ENCODE measurements at places on chromosomes 11 and 22.

GRCh38 chr11:72132646-72133045 lies 2.9 kb upstream of the FOLR3 start:
- DNase-seq = no peak

DNA sequence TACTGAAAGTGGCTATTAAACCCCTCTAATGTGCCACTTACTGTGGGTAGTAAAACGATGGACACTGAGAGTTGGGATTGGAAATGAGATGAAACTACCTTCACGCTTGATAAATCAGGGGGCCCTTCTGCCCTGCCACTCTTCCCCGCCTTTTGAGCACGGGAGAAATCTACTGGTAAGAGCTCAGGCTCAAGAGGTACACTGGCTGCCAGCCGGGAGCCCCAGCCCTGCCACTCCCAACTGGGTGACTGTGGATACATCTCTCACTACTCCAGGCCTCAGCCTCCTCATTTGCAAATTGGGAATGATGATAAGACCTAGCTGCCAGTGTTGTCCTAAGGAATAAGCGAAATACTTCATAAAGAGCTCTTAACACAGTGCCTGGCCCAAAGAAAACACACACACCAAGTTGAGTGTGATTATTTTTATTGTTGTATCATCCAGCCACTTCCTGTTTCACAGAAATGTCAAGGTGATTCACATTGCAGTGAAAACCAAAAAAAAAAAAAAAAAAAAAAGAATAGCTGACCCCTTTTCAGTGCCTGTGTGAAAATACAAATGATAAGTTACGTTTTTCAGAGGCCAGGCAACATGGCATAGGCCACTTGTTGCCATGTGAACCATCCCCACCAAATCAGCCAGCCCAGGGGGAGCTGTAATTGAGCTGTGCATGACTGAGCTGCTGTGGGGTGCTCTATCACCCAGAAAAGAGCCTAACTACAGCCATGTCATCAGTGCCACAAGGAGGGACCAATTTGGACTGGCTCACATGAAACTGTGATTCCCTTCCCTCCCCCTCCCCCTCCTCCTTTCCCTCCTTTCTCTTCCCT lies 4.4 kb upstream of the ZNRD2 start:
- DNase-seq = no peak

DNA sequence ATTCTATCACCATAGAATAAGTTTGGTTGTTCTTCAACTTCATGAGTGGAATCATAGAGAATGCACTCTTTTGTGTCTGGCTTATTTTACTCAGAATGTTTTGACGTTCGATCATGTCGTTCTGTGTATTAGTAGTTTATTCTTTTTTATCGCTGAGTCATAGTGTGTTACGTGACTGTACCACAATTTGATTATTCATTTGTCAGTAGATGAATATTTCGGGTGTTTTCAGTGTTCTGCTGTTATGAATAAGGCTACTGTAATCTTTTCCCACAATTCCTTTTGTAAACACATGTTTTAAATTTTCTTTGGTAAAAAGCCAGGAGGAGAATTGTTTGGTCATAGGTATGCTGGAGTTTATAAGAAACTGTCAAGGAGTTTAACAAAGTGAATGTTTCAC lies 279.9 kb upstream of the B3GAT1 start:
- no peak for DNase-seq

DNA sequence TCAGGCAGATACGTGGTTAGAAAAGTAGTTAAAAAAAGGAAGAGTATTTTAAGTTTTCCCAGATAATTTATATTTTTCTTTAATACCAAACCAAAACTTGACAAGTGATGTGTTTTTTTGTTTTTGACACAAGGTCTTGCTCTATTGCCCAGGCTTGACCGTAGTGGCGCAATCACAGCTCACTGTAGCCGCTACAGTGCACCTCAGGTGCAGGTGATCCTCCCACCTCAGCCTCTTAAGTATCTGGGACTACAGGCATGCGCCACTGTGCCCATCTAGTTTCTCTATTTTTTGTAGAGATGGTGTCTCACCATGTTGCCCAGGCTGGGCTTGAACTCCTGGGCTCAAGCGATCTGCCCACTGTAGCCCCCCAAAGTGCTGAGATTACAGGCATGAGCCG lies 92.5 kb downstream of the MTMR3 start:
- DNase-seq = no peak

DNA sequence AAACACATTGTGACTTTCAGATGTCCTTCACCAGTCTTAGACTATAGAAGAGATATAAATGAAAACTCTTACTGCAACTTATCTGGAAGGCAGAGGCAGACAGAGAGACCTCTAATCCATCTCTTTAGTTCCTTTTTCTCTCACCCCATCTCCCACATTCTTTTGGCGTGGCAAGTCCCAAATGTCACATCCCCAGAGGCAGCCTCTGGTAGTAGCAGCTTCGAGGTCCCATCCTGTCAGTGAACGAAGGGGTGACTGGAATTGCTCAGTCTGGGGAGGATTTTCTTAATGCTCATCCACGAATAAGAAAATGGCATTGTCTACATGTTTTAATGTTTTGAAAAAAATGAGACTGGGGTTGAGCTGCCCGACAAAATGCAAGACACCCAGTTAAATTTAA lies 201.4 kb downstream of the GRIA4 start:
- DNase-seq = no peak
